Hypothalamus (tissue), 51 donors: ENCODE measurements at places on chromosomes 7 and 10.

DNA sequence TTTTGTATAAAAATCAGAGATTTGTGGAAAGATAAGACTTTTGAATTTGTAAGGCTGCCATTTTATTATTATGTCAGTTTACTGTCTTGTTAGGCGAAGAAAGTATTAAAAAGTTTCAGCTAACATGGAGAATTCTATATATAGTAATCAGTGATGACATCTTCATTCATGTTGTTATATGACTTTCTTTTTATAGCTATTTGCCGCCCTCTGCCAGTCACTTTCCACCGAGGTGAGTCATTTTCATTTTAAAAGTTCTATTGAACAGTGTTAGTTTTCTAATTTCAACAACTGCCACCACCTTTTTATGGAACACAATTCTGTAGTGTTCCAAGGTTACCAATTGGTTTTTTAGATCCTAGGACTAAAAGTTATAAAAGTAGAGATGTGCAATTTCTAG is 11.8 kb downstream of the CUTC start:
- DNase-seq: no peak

DNA sequence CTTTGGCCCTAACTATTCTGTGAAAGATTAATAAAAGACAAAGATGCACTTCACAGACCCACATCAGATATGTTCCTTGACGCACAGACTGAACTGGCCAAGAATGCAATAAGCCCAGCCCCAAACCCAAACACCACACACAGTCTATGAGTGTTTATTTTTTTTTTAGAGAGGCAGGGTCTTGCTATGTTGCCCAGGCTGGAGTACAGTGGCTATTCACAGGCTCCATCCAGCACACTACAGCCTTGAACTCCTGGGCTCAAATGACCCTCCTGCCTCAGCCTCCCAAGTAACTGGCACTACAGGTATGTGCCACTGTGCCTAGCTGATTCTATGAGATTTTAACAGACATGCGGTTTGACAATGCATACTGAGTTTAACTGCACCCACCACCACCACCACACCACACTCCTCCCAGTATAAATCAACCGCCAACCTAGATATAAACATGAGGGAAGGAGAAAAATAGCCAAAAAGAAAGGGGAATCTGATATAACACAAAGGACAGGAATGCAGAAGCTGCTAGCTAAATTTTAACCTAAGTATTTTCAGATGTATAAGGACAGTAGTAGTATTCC is 35.1 kb upstream of the SLC26A3 start:
- no peak for DNase-seq

DNA sequence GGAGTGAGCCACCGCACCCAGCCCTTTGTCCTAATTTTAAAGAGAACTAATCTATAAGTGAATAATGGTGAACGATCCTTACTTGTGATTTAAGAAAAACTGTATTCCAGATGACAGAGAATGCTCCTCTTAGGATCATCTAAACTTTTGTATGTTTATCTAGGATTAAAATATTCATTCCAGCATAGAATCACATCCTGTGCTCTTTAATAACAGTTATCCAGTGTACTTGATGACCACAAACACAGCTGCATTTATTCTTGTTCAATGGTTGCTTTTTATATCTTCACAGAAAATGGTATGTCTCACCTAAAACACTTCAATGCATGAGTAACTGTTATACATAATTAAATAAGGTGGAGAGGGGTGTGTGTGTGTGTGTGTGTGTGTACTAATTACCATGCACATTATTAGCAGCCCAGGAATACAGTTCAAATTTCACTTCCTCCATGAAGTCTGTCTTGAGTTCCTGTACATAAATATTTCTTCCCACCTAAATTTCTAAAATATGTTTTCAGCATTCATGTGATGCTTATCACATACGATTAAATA is 38.5 kb upstream of the SEMA3C start:
- DNase-seq: no peak

DNA sequence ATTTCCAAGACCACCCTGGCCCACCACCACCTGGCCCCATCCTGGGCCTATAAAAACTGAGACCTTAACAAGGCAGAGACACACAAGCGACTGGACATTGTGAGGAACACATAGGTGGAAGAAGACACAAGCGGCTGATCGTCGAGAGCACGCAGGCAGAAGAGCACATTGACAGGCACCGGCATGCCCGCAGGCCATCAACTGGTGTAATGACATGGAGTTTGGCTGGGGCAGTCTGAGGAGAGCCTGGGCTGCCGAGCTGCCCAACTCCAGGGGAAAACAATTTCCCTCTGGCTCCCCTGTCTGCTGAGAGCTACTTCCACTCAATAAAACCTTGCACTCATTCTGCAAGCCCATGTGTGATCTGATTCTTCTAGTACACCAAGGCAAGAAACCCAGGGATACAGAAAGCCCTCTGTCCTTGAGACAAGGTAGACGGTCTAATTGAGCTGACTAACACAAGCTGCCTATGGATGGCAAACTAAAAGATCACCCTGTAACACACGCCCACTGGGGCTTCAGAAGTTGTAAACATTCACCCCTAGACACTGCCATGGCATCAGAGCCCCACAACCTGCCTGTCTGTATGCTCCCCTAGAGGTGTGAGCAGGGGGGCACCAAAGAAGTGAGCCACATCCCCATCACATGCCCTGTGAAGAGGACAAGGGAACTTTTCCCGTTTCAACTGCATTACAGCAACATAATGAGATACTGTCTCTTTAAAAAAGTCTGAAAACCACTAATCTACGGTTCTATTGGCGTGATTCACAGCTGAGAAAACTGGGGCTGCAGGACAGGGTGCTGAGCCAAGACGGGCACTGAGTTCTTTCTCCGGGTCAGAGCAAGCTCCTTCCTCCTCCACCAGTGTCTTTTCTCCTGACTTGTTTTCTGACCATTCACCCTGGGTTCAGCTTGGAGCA is 18.5 kb upstream of the TNS3 start:
- DNase-seq: no peak

GRCh38 chr10:62153191-62153590 is 115.5 kb downstream of the RTKN2 start:
- DNase-seq: no peak

- no peak for DNase-seq
Observed at GRCh38 chr10:44386546-44387052, 1.7 kb upstream of the CXCL12 start.

DNA sequence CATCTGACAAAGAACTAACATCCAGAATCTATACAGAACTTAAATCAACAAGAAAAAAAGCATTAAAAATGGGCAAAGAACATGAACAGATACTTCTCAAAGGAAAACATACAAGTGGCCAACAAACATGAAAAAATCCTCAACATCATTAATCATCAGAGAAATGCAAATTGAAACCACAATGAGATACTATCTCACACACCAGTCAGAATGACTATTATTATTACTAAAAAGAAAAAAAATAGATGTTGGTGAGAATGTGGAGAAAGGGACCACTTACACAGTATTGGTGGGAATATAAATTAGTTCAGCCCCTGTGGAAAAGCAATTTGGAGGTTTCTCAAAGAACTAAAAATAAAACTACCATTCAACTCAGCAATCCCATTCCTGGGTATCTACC is 89.1 kb upstream of the ADO start:
- DNase-seq: no peak

GRCh38 chr7:39221901-39222300 is 244.2 kb downstream of the POU6F2 start:
- DNase-seq: no peak

- DNase-seq: no peak
Observed at GRCh38 chr7:95330204-95330960, 6.0 kb upstream of the PON1 start.

GRCh38 chr10:70551971-70552422 is 50.5 kb downstream of the PRF1 start:
- no peak for DNase-seq

DNA sequence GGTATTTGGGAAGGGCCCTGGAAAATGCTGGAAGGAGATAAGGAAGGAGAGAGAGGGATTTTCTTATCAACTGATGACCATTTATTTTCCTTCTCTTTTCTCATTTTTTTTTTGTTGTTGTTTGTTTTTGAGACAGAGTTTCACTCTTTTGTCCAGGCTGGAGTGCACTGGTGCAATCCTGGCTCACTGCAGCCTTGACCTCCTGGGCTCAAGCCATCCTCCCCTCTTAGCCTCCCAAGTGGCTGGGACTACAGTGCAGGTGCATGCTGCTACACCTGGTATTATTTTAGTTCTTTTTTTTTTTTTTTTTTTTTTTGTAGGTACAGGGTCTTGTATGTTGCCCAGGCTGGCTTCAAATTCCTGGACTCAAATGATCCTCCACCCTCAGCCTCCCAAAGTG is 52.2 kb downstream of the HIP1 start:
- no peak for DNase-seq

DNA sequence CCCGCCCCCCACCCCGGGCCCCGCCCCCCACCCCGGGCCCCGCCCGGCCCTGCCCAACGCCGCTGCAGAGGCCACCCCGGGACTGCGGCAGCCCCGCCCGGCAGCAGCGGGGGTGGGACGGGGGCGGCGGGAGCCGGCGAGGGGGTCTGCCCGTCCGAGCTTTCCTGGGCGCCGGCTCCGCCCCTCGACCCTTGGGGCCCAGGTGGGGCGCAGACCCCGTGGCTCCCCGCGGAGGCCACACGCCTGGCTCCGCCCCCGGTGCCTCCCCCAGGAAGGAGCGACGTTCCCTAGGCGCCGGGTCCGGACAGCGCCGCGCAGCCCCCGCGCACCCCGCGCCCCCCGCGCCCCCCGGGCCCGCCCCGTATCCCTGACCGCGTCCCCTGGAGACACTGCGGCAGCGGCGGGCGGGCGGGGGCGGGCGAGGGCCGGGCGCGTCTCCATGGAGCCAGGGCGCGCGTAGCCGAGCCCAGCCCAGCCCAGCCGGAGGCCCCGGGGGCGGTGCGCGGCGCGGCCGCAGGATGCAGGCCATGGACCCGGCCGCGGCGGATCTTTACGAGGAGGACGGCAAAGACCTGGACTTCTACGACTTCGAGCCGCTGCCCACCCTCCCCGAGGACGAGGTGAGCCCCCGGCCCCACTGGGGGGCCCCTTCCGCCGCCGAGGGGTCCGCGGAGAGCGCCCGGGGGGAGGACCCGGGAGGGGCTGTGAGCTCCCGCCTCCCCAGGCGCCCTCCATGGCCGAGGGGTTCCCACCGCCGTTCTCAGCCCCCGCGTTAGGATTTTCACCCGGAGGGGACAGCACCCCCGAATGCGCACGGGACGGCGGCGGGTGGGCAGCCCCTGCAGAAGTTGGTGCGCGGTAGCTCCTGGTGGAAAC is at the start of gene KNDC1:
Gene KNDC1 (plus strand): TSS at position 270 of the 876 bp plus-strand sequence. CDS start 249 bp downstream, at position 519.
- DNase-seq: no peak

DNA sequence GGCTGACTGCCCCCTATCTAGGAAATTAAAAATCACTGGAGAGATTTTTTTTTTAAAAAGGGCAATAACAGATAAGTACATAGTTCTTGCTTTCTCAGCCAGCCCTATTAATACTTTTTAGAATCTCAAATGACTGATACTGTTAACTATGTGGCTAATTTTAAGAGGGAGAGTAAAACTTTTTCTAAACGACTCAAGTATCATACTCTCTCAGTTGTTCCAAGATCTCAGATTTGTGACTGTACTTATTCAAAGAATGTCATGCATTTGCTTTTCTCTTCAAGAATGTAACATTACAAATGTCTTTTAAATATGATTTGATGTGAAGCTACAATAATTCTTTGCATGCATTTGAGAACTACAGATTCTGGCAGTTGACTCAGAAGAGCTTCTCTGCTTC is 55.4 kb upstream of the RAB11FIP2 start:
- DNase-seq: no peak

DNA sequence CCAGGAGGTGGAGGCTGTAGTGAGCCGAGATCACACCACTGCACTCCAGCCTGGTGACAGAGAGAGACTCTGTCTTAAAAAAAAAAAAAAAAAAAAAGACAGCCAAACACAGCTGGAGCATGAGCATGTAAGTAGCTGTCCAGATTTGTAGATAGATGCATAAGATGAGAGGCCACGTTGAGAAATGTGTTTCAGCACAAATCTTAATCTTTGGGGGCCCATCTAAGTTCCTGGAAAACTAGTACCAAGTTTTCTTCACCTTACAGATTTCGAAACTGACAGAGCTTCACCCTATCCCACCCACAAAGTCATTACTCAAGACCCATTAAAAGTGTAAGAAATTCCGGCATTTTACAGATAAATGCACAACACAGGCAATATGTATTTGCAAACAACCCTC is 208.2 kb downstream of the PARD3 start:
- no peak for DNase-seq

GRCh38 chr10:48489099-48489498 is 115.8 kb downstream of the ARHGAP22 start:
- no peak for DNase-seq

DNA sequence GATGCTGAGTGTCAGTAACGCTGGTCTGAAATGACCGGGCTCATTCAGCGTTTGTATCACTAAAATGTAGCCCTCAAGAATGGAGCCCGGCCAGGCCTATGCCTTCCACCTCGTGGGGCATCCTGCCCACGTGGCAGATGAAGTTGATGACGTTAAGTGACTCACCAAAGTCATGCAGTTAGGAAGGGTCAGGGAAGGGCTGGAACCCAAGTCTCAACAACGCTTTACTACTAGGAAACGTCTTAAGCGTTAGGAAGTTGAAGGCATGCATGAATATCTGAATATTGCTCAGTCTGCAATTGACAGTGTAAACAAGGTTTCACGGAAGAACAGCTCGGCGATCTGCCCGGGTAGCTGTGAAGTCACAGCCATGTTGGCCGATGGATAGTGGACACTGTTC is 14.0 kb upstream of the UBE3C start:
- no peak for DNase-seq

DNA sequence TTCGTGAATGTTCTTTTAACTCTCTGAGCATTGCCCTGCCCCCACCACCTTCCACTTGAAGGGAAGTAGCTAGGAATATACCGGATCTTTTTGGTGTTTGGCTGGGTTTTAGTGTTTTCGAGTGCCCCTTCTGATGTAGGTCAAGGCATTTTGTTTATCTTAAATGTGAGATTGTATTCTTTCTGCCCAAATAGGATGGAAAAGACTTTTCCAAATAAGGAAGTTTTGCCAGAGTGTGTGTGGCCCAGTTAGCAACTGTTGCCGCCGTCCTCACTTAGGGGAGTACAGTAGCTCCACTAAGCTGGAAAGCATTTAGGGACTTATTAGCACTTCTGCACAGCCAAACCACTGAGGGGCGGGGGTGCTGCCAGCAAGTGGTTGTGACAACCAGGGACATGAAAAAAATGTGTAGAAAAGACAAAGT is 29.8 kb upstream of the VCL start:
- DNase-seq: no peak

DNA sequence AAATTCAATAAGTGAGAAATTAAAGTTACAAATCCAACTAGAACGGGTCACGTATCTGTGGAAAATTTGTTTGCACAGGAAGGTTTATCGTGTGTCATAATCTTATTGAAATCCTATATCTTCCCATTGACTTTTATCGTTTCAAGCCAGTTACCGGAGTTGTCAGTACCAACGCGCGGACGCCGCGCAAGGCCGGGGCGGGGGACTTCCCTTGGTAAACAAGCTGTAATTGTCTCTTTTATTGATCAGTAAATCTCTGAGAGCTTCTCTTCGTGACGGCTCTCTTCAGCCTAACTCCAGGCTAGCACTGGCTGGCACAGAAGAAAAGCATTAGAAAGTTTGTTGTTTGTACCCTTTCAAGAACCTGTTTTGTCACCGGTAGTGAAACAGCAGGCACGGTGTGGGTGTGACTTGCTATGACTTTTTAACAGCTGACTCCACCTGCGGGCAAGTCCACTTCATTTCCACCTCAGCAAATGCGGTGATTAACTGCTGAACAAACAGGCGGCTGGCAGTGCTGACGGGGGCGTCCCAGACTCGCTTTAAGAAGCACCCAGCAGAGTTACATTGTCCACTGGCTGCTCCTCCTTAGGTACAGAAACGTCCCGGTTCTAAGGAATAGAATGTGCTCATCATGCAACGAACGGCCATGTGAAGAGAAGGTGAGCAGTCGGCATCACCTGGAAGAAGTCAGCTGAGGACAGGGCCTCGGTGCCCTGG is 215.8 kb downstream of the MAD1L1 start:
- DNase-seq: no peak
